ENCODE measurements at places on chromosomes 6 and 20.
A peak's percentile ranks its signal among the peaks of the same experiment; 100 is the strongest.

DNA sequence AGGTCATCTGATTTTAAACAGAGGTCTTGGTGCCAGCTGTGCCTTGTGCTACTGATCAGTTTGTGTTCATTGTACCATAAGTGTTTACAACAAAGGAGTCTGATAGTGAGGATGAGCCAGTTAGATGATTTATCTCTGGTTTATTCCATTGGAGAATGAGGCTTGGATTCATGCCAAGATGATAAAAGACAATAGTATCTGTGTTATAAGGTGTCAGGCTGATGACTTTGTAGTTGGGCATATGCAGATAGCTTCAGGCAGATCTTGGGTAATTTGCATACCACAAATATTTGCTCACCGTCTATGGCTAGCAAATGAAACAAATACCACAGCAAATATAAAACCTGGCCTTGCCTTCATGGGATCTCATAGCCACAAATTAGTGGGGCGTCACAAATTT is 43.3 kb upstream of the PHACTR2 start:
- DNase-seq, result no peak

DNA sequence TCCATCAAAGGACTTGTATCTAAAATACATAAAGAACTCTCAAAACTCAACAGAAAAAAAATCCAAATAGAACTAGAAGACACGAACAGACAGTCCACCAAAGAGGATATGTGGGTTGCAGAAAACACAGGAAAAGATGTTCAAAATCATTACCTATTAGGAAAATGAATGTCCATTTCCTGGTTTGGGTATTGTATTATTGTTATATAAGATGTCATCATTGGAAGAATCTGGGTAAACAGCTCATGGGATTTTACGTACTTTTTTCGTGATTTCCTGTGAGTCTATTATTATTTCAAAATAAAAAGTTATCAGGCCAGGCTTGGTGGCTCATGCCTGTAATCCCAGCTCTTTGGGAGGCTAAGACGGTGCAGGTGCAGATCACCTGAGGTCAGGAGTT is 9.2 kb upstream of the PI16 start:
- DNase-seq, result no peak

DNA sequence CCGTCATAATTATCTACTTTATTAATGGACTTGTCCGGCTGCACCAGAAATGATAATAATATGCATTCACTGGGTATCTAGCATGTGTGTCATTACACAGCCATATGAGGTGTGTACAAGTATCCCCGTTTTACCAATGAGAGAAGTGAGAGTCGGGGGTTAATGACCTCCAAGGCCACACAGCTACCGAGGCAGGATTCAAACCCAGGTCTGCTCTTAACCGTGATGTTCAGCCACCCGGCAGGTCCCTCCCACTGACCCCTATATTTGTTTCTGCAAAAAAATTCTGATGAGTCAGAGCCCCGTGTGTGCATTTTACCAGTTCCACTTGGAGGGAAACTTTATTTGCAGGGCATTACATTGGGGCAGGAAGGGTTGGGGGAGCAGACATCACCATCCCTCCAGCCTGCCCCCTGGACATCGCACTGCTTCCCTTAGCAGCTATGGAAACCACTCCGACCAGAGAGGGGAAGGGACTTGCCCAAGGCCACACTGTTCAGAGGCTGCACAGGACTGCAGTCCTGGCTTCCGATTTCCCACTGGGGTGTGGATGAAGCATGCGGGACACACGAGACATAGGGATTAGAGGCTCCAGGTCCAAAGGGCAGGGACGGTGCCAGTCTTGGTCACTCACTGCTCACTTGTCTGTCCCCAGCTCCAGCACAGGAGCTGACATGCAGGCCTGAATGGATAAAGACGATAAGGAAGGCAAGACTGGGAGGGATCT is 10.1 kb upstream of the SRC start:
- no peak for DNase-seq

GRCh38 chr6:52389626-52390360 is 27.8 kb downstream of the PAQR8 start:
- DNase-seq, result peak; percentile 52

DNA sequence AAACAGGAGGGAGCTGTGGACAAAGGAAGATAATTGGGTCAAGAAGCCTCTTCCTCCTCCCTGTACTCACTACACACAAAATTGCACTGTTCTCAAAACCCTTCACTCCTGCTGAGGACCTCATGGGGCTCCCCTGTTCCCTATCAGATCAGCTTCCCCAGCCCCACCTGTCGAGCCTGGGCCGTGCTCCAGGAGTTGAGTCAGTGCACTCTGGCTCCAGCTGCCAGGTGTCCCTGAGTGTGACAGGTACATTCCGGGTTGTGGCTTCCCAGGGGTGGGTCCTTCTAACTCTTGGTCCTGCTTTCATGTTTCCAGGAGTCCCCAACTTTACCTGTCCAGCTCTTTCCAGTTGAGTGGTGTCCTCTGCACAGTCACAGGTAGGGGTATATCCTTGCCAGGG is 8.4 kb downstream of the RAB5IF start:
- no peak for DNase-seq

DNA sequence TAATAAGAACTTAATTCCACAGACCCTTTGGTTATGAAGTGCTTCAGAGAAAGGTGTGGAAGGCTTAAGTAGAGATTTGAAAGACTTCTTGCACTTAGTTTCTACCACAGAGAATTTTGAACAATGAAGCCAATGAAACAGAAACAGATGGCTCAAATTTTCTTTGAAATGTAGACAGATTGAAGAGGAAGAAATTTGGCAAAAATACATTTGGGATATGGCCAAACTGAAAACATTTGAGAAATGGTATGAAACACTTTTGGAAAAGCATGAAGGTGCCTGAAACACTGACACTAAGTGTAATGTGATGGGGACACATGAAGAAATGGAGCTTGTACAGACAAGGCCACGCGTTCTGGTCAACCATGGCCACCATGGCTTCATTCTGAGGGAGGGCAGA is 272.4 kb upstream of the EXOC2 start:
- DNase-seq, result no peak

- DNase-seq, result no peak
Observed at GRCh38 chr6:98984121-98984520, 36.4 kb upstream of the FBXL4 start.

- DNase-seq, result no peak
Observed at GRCh38 chr20:382291-383115, 1.9 kb downstream of the TRIB3 start.

GRCh38 chr20:47489448-47489872 is 12.2 kb upstream of the NCOA3 start:
- DNase-seq, result no peak

DNA sequence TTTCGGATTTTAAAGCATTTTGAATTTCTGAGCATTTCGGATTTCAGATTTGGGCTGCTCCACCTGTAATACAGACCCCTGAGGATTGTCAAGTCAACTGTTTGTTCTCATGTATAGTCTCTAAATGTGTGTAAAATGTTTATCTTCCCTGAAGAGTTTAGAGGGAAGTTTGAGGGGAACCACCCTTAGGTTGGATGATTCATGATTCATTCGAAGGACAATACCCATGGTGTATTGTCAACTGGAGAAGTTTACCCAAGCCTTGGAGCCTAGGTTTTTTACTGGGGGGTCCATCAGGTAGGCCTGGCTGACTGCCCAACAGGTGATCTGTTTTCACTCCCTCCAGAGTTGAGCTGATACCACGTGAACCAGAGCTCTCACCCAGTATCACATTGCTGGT is 18.9 kb downstream of the GSTA4 start:
- DNase-seq, result no peak

- DNase-seq, result no peak
Observed at GRCh38 chr6:169837529-169838250, 86.3 kb downstream of the ERMARD start.

DNA sequence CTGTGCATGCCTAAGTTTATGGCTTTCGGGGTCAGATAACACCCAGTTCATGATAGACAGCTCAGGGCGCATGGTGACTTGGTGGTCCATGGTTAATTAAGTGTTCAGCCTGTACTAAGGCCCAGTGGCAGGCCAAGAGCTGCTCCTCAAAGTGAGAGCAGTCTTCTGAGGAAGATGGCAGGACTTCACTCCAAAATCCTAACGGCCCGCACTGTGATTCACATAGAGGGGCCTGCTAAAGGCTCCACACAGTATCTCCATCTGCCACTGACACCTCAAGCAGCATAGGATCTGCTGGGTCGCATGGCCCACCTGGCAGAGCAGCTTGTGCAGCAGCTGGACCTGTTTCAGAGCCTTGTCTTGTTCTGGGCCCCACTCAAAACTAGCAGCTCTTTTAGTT is 10.6 kb upstream of the CST7 start:
- DNase-seq, result no peak

DNA sequence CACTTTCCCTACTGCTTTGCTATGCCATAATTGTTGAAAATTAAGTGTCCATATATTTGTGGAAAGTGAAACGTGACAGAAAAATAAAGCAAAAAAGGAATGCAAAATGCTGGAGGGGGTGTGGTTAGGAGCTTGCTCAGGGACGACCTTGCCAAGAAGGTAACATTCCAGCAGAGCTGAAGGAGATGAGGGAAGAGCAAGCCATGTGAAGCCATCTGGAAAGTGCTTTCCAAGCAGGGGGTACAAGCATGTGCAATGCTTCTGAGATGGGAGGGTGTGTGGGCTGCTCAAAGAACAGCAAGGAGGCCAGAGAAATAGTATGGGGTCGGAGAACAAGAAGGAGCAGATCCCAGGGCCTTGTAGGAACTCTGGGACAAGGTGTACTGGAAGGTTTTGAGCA is 161.7 kb downstream of the ISM1 start:
- no peak for DNase-seq

DNA sequence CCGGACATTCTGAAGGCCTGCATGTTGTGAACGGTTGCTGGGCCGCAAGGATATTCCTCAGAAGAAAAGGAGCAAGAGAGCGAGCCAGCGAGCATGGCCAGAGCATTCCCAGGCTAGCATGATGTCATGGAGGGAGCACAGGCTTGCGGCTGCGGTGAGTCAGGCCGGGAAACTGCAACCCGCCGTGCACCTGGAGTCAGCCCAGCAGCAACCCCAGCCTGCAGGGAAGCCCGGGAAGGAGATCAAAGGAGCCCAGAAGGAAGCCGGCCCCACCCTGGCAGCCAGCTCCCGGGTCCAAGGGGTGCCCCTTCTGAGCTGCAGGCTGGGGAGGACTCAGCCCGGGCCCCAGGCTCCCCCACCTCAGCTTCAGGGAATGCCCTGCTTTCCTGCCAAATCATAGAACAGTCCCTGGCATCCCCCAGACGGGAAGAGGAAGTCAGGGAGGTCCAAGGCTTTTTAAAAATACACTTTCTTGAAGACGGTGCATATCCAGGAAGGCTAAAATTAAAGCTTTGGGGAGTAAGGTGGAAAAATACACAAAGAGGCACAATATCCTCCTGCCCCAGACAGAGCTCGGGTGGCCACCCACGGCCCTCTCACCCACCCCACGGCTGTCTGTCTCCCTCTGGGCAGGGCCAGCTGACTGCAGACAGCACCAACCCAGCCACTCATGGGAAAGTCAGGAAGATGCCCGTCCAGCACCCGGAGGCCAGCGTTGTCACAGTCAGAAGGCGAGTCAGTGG is 53.7 kb downstream of the BMP7 start:
- peak; percentile 72 for DNase-seq

- DNase-seq, result peak; percentile 22
Observed at GRCh38 chr20:32433311-32434021, 75.3 kb downstream of the ASXL1 start.

- no peak for DNase-seq
Observed at GRCh38 chr20:36152261-36152660, 2.3 kb upstream of the EPB41L1 start.

DNA sequence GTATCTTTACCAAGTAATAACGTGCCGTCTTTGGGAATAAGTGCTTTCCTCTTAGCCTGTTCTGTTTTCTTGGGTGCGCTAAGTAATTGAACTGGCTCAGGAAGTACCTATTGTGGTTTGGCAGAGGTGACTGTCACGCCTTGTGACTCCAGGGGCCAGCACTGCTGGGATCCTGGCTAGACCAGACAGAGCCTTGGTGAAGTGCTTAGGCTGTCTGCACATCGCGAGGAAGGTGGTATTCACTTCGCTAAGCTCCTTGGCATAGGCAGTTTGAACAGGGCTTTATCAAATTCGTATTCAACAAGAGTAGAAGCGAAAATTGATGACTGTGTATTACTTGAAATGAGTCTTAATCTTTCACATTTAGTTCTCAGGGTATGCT is 17.6 kb downstream of the PRDM1 start:
- no peak for DNase-seq

- no peak for DNase-seq
Observed at GRCh38 chr6:20541382-20541781, 7.1 kb downstream of the CDKAL1 start.

- no peak for DNase-seq
Observed at GRCh38 chr6:17466707-17467106, 73.3 kb downstream of the CAP2 start.

GRCh38 chr20:47610247-47610944 is 108.7 kb downstream of the NCOA3 start:
- peak; percentile 81 for DNase-seq

GRCh38 chr6:4345543-4345942 is 210.2 kb upstream of the ECI2 start:
- no peak for DNase-seq

DNA sequence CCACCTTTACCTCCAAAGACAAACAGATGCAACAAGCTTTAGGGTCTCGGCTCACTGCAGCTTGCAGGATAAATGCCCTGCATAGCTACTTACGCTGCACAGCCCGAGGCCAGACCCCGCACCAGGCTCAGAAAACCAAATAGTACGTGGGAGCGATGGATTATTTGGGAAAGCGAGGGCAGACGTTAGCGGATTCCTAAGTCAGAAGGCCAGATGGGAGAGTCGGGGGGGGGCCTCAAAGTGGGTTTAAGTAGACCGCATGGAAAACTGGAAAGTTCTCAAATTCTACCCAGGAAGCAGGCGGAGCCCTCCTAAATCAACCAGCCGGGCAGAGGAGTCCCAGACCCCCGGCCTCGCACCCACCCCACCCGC is 382 bp downstream of the SFT2D1 start:
- DNase-seq, result peak; percentile 23

- no peak for DNase-seq
Observed at GRCh38 chr6:131917763-131918649, 33.2 kb downstream of the CCN2 start.

GRCh38 chr6:129030215-129030614 is 147.3 kb downstream of the LAMA2 start:
- DNase-seq, result no peak

DNA sequence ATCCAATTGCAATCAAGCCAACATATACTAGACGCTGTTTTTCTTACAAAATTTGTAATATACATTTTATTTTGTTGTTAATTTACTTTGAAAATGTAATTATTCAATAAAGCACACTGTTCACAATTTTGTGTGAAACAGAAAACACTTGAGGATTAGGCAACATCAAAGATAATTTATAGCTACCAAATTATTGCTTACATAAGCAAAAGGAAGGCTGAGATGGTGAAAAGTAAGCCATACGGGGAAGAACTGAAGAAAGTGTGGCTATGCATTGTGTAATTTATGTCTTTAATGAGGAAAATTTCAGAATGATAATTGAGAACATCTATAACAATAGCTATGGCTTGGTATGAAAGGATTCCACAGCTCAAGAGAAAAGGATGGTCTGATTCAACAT is 192.0 kb downstream of the RNF144B start:
- no peak for DNase-seq

- DNase-seq, result no peak
Observed at GRCh38 chr20:33463332-33464101, 20.0 kb upstream of the SNTA1 start.

Data from fibroblast of the aortic adventitia (primary cell).